ENCODE measurements at places on chromosomes 2 and 18.
A peak's percentile ranks its signal among the peaks of the same experiment; 100 is the strongest.

DNA sequence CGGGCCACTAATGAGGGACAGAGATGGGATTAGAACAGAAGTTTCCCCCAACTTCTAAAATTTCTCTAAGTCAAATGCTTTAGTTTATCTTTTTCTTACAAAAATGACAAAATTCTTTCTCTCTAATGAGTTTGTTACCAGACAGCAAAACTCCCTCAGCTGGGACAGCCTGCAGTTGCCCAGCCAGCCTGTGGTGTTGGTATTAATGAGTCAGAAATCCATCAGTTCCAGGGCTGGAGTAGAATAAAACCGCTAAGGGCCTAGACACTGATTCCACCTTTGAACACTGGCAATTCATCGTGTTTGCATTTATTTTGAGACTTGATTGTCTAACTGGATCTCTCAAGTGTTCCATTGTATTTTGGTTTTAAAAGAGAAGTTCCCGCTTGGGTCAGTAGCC lies 38.3 kb upstream of the SMAD2 start:
- DNase-seq, result no peak

DNA sequence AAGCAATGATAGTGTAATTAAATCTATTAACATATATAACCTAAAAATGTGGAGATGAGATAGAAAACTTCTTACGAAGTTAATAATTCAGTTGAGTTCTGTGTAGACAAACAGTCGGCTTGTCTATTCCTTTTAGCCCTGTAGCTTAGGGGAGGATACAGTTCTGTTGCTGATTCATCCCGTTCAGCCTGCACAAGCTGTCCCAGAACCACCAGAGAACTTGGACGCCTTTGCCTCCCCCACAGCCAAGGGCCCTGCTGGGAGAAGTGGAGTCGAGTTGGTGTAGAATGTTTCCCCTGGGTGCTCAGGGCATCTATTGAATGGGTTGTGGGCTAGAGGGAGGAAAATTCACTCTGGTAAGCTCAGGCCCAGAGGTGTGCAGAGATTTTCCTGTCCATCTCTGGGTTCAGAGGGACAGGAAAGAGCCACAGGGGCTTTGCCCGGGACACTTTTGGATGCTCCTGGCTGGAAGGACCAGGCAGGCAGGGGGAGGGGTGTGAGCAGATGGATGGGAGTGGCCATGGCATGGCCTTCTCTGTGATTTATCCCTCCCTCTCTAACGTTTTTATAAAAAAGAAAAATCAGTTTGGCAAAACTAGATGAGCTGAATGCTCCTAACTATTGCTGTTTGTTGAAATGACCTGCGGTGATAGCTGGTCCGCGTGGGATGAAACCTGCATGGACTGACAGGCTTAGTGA lies 42.8 kb upstream of the GALR1 start:
- DNase-seq, result no peak

DNA sequence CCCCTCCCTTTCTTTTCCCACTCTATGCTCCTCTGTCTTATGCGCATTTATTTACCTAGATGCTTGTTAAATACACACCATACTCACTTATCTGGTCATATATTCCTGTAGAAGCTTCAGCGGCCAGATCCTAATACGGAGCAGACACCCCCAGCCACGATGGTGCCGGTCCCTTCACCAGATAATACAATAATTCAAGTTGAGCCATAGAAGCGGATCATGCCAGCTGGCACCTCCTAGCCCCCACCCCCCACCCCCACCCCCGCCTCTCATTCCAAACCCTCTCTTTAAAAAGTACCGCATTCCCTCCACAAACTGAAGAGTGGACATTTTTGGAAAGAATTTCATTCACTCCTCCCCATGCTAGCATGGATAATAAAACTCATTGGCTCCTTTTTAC lies 95.2 kb downstream of the BIN1 start:
- DNase-seq, result no peak

DNA sequence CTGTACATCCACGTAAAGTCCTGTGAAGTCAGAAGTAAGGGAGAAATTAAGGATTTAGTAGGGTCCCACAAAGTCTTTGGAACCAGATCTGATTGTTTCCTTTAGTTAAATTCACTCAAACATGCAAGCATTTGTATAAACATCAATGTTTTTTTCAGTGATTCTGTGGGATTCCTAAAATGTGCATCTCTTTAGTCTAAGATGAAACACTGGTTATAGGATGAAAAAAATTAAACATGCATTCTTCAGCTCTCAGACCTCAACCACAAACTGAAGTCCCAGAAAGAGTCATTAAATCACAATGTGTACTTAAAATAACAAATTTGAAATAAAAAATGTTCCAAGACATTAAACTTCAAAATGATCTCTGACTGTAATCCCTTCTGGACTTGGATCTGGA lies 76.5 kb upstream of the APCDD1 start:
- peak; percentile 68 for DNase-seq

- DNase-seq, result no peak
Observed at GRCh38 chr2:30433541-30434299, 13.3 kb upstream of the LCLAT1 start.

DNA sequence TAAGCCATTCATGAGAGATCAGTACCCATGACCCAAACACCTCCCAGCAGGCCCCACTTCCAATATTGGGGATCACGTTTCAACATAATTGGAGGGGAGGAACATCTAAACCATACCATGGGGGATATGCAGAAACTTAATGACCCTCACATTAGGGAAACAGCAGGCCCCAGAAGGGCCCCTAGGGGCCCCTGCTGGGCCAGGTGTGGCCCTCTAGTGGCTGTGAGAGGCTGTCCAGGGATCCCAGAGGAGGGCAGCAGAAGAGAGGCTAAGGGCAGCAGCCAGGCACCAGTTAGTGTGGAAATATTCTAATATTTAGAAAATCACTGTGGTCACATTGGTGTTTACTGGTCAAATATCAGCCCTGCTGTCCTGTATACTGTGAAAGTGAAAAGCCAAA lies 49.3 kb upstream of the ANKRD44 start:
- no peak for DNase-seq

- no peak for DNase-seq
Observed at GRCh38 chr2:228140934-228141528, 40.5 kb downstream of the SPHKAP start.

DNA sequence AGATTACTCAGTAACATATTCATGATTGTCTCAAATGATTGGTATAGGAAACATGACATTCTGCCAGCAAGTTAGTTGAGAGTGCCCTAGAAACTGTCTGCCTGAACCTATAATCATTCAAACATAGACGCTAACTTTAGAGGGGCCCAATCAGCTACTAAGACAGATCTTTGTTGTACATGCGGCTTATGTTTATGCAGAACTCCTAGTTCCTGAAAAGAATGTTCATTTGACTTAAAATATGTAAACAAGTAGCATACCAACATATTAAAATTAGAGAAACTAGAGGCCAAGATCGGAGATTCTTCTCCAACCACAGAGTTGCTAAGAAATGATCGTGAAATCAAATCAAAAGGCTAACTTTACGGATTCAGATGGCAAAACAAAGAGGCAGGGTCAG lies 4.2 kb upstream of the METAP1D start:
- DNase-seq, result no peak

DNA sequence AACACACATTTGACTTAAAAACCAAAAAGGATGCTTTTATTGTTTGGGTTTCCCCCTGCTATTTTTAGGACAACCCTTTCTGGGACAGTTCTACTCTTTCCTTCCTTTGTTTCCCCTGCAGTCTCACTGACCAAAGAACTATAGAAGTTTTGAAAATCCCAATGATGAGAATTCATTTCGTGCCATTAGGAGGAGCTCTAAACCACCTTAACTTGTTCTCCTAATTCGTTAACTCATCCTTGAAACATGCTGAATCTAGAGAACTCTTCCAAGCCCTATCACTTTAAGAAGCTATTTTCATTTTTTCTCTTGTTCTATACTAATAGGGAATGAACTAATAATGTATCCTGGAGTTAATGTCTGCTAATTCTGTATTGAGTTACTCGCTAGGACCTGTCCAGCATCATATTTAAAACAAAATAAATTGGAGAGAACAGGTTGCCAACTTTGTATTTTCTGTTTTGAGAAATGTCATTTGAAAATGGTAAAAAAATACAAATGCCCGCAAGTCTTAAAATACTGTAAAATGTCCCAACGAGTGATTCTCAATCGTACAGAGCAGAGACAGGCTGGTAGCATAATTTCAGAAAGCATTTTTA lies 62.9 kb downstream of the AFTPH start:
- no peak for DNase-seq

DNA sequence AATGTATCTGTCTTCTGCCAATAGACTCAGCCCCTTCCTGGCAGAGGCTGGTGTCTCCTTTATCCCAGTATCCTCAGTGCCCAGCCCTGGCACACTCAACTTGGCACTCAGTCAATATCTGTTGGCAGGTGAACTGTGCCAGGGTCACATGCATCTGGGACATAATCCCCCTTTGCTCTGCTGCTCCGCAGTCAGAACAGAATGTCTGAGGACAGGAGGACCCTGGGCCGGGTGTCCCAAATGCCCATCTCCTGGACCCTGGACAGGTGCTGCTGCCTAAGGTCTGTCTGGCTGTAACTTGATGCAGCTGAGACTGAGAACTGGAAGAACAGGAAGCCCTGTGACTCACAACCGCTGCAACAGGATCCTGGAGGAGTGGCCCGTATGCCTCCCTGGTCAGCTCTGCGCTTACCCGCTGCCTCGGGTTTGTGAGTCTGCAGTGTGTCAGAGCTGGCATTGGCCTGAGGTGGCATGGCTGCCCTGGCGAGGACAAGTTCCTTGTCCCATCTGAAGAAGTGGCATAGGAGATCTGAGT lies 11.4 kb downstream of the HK2 start:
- no peak for DNase-seq

GRCh38 chr2:183242937-183243336 lies 118.7 kb downstream of the NUP35 start:
- no peak for DNase-seq

DNA sequence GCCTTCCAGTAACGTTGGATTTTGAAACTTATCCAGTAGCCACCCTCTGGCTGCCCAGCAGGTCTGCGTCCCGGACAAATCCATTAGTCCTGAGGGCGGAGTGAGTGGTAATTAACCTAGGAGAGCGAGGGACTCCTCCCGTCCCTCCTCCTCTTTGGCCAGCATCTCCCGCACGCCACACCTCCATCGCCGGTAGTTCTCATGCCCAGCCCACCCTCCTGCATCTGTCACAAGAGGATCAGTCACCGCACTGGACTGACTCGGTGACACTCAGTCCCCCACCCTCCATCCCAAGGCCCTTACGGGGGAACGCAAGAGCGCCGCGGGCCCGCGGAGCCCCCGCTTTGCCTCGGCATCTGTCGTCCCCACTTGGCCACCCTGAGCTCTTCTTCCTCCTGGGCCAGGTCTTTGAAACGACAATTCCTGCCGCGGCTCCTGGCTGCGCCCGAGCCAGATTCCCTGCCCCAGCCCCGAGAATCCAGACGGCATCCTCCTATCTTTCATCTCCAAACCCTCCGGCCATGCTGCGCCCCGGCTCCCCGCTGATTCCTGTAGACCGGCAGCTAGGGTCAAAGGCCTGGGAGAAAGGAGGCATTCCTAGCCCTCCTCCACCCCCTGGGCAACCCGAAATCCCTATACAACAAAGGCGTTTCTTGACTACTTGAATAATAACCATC lies 77.5 kb downstream of the EIF2AK3 start:
- DNase-seq, result no peak

GRCh38 chr2:230318190-230319121 lies 8.5 kb upstream of the SP140L start:
- DNase-seq, result no peak

DNA sequence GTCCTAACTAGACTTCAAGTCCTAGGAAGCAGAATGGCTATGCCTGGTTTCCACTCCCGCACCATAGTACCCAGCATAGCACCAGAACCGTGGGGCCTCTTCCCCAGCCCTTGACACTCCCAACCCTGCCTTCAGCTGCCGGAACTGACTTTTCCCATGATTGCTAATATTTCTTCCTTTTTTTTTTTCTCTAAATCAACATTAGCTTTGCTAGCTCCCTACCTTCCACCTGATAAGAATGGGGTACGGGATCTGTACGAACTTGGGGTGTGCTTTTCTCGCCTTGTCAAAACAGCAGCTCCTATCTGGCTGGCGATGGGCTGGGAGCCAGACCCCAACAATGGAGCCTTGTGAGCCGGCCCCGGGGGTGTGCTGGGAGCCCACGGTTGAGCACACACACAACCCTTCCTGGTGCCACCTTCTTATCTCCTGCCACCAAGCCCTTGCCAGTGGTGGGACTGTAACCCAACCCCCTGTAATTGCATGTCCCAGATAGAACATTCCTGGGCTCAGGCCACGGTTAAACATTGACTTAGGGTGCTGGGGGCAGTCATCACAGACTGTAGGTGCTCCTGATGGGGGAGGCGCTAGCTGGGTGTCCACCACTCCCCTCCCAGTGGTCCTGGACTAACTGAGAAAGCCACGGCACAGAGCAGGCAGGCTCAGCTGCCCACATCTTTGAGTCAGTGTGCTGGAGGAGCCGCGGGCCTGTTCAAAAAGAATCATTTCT lies 213.0 kb upstream of the HAAO start:
- no peak for DNase-seq

DNA sequence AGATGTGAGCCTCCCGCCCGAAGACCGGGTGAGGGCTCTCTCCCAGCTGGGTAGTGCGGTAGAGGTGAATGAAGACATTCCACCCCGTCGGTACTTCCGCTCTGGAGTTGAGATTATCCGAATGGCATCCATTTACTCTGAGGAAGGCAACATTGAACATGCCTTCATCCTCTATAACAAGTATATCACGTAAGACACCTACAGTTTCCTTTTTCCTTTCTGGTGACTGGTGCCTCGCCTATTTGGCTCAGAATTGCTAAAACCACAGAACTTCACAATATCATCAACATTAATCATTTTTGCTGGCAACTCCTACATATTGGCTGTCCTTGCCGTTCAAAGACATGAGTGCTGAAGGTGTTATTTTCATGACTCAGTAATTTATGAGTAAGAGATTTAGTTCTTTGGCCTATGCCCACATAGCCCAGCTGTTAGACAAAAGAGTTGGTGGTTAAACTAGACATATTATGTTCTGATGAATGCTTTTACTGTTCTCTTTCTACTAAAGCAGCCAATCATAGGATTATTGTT lies 2.2 kb downstream of the STAMBP start:
- peak; percentile 55 for DNase-seq

DNA sequence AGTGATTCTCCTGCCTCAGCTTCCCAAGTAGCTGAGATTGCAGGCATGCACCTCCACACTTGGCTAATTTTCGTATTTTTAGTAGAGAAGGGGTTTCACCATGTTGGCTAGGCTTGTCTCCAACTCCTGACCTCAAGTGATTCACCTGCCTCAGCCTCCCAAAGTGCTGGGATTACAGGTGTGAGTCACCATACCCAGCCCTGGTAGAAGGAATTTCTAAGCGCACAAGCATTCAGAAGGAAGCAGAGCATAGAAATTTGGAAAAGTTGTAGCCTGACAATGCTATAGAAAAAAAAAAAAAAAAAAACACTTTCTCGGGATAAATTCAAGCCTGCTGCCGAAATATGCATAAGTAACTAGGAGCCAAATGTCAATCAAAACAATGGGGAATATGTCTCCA lies 249.4 kb downstream of the GRB14 start:
- DNase-seq, result no peak

DNA sequence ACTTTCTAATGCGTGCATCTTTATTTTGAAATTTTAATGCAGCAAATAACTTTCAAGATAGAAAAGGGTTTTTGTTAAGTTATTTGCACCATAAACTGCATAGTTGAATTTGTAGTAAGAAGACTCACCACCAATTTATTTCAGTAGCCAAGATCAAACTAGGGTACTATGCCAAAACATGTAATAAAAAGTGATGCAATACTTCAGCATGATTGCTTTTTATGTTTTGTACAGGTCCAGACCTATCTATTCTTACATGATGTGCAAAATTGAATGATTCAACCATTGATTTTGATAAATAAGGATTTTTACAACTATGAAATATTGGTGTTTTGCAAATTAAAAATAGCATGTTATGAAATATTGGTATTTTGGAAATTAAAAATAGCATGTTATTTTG lies 26.7 kb downstream of the AGPS start:
- peak; percentile 47 for DNase-seq

GRCh38 chr2:26033270-26033817 lies 540 bp upstream of the RAB10 start:
- DNase-seq, result peak; percentile 47
